ENCODE measurements at places on chromosomes 6 and 20. TPM values are rescaled to one million over a fixed set of nuclear protein-coding genes. Genes with fewer than 3 reads are reported as not detected.
A peak's percentile ranks its signal among the peaks of the same experiment; 100 is the strongest.

DNA sequence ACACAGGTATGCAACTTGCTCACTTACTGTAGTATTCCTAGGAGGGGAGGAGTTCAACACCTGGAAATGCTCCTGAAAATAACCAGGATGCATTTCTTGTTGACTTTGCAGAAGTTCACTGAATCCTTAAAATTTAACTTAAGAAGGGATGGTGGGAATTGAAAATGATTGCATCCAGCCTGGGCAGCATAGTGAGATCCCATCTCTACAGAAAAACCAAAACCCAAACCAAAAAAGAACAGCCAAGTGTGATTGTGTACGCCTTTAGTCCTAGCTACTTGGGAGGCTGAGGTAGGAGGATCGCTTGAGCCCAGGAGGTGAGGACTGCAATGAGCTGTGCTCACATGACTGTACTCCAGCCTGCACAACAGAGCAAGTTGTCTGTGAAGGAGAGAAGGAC lies 1.7 kb downstream of the DNAH8 start:
- DNase-seq: no peak

DNA sequence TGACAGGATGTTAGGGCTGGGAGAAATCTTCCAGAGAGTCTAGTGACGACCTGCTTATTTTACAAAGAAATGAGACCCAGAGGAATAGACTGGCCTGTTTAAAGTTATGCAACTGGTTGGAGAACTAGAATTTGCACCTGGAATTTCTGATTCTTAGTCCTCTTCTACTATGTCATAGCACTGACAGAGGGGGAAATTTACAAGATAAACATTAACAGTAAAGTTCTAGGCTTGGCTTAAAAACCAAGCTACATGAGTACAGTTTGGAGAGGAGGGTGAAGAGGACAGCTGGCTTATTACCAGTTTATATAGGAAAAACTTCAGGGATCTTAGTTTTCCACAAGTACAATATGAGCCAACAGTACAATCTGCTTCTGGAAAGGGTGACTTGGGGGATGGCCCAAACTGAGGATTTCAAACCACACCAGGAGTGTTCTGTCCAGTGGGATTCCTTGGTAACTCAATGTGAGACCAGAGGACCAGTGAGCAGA lies 269.6 kb downstream of the CD109 start:
- DNase-seq: no peak

DNA sequence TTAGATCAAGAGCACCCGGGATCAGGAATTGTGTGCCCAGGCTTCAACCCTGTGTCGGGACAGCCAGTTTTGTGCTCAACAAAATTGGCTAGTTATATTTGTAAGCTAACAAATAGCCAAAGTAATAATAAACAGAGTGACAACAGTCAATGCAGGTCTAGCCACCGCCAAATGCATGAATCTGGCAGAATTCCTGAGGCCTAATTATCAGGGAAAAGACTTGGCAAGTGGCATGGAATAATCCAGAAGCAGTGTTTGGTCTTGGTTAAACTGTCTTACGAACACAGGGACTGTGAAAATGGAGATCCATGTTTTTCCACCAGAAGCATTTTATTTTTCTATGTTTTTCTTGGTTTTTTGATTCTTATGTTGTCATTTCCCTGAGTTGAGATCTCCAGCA lies 268.8 kb downstream of the ZNF217 start:
- DNase-seq: no peak

DNA sequence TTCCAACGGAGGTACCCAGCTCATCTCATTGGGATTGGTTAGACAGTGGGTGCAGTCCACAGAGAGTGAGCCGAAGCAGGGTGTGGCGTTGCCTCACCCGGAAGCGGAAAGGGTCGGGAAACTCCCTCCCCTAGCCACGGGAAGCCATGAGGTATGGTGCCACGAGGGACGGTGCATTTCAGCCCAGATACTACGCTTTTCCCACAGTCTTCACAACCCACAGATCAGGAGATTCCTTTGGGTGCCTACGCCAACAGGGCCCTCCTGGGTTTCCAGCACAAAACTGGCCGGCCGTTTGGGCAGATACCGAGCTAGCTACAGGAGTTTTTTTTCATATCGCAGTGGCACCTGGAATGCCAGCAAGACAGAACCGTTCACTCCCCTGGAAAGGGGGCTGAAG lies 46.9 kb downstream of the STXBP5 start:
- DNase-seq: no peak

- no peak for DNase-seq
These were observed 72.0 kb downstream of the OPRM1 start for GRCh38 chr6:154111025-154111424.

GRCh38 chr6:163861627-163862026 lies 447.1 kb downstream of the QKI start:
- DNase-seq: no peak

- DNase-seq: no peak
These were observed 69.6 kb upstream of the ADGRF1 start for GRCh38 chr6:47111685-47112084.

DNA sequence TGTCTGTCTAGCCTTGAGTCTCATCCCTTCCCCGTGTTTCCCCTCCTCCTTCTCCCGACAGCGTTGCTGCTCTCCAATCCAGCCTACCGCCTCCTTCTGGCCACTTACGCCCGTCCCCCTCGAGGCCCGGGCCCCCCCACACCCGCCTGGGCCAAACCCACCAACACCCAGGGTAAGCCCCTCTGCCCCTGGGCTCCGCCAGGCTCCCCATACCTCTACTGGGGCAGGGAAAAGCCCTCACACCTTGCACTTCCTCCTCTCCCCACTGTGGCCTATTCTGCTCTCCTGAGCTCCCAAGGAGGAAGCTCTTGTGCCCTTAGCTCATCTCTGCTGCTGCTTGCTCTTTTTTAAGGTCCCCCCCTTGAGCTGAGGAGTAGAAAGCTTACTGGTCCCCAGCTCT lies 11.0 kb downstream of the DDR1 start:
- DNase-seq: no peak

DNA sequence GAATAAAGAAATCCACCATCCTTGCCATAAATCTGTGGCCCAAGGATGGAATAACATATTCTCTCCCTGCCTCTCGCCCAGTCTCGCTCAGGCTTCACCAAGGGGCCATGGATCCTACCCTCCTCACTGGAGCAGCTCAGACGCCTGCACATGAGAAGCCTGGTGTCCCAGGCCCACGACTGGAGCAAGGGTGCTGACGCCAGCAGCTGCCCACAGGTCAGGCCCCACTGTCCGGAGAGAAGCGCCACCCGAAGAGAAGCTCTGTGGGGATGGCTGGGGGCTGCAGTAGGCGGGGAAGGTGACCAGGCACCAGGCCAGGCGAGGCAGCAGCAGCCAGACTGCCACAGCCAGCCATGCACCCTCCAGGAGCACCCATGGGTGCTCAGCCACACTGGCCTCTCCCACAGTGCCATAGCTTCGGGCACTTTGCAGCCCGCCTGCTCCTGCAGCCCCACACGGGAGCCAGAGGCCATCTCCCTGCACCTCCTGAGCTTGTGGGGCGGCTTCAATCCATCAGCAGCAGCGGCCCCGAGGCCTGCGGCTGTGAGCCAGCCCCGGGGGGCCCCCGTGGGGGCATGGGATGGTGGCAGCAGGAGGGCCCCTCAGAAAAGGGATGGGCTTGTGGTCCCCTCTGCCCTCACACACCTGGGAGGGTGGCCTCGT lies 286.2 kb upstream of the SGK1 start:
- no peak for DNase-seq

GRCh38 chr6:52361414-52361944 lies 472 bp upstream of the PAQR8 start:
- peak; percentile 57 for DNase-seq

GRCh38 chr6:7148100-7148822 lies 40.5 kb downstream of the RREB1 start:
- no peak for DNase-seq

- DNase-seq: no peak
These were observed 96.9 kb downstream of the TCP11 start for GRCh38 chr6:35044145-35044745.

DNA sequence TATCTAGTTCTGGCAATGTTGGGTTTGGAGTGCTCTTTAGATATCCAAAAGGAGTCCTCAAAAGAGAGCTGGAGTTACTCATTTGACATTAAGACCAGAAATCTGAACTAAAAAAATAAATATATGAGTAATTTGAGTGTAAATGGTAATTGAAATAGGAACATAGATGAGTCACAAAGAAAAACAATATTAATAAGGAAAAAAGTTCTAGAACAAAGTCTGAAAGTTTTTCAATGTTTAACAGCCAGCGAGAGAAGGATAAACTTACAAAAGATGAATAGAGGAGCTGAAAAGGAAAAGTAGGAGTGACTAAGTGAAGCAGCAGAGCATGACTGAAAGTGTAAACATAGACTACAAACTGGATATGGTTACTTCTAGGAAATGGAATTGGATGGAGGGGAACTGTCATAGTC lies 46.8 kb downstream of the EPM2A start:
- DNase-seq: no peak

DNA sequence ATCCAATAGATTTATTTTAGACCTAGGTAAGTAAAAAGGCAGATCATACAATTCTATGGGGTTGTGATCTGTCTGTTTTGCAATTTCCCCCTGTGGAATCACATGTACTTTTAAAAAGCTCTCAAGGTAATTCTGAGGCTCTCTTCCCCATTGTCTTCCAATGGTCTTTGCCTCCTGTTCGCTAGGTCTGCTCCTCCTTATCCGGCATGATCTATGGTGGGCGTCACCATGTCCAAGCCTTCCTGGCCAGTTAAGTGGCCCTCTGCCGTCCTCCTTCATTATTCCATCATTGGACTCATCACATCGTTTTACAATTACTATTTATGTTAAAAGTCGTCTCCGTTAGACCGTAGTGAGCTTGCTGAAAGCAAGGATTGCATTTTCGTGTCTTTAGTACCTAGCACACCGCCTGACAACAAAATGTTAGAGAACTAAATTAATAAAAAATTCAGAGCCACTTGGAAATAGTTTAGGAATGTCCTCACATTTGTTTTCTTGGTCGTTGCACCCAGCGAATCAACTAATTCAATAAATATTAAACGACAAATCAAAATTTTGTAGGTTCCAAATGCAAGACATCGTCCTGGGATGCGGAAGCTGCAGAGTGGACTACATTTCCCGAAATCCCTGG lies 2.2 kb upstream of the STXBP5 start:
- DNase-seq: no peak

DNA sequence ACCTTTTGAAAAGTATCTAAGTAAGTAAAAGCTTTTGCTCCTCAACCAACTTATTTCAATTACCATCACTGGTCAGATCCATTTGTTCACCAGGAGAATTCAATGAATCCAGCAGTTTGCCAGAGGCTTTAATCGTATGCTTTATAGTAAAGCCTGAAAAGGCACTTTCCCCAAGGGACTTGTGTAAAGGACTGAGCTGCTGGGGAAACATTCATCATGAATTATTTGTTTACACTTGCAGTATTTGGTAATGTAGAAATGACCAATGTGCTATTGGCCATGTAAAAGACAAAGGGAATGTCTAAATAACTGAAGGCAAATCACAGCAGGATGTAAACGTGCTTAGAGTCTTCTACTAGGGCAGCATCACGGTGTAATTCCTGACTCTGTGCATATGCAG lies 471.4 kb downstream of the ADGRB3 start:
- DNase-seq: no peak

GRCh38 chr20:36154700-36155628 lies at the start of gene EPB41L1:
TSS of gene EPB41L1 (plus strand) at chr20:36154740. CDS start at chr20:36173778, 19,038 bp downstream.
- peak; percentile 68 for DNase-seq

DNA sequence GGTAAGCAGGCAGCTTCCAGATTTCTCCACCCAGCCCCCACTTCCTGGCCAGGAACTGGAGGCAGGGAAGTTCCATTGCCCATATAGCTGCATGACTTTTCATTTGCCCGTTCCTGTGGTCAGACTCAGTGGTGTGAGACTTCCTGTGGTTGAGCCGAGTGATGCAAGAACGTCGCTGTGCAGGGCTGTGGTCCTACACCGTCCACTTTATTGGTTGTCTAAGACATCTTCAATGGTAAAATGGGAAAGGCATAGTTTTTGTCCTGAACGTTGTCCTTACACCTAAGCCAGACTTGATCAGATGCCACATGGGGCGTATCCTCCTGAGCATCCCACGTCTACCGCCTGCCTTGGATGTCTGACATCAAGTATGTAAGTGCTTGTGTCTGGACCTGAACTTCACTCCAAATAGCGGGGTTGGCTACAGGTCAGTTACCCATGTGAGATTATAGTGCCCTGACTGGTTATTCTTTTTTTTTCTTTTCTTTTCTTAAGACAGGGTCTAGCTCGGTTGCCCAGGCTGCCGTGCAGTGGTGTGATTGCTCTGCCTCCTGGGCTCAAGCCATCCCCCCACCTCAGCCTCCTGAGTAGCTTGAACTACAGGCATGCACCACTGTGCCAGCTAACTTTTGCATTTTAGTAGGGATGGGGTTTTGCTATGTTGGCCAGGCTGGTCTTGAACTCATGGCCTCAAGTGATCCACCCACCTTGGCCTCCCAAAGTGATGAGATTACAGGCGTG lies 25.9 kb upstream of the GTSF1L start:
- DNase-seq: no peak

DNA sequence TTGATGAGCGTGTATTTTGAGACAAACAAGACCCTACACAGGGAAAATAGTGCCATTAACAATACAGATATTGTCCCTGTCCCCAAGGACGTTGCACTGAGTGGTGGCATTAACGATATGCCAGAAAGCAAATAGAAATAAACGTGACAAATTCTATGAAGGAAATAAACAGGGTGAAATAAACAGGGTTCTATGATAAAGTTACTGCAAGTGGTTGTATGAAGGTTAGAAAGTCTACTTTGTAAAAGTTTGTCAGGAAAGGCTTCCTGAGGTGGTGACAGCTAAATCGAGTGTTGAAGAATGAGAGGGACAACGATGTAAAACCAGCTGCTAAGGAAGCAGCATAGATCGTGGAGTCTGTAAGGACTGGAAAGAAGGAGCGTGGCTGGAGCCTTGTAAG lies 380.2 kb downstream of the LAMA2 start:
- DNase-seq: no peak

- no peak for DNase-seq
These were observed 474.9 kb upstream of the JARID2 start for GRCh38 chr6:14771016-14771415.

GRCh38 chr6:166786704-166787293 lies 159.7 kb upstream of the RPS6KA2 start:
- DNase-seq: no peak

The NHSL1 gene
- 18.5 TPM for total RNA-seq

The SPEF1 gene
- not detected for total RNA-seq

The RPRD1B gene
- 41.9 TPM for total RNA-seq

The TMEM63B gene
- total RNA-seq: 38.0 TPM

The FOXF2 gene
- total RNA-seq: 0.58 TPM

The MARCKS gene
- total RNA-seq: 199 TPM

The ZNF334 gene
- 9.0 TPM for total RNA-seq

The HSPA1L gene
- total RNA-seq: 2.8 TPM

The DOK5 gene
- total RNA-seq: 13.6 TPM

The TREM1 gene
- 9.8 TPM for total RNA-seq

The MCHR2 gene
- total RNA-seq: not detected

Data from sciatic nerve (tissue), 2 donors.